Sciatic nerve (tissue), 2 donors: ENCODE measurements at places on chromosomes 4 and X.

GRCh38 chrX:130857207-130857606 is 45.8 kb downstream of the ENOX2 start:
- no peak for DNase-seq

DNA sequence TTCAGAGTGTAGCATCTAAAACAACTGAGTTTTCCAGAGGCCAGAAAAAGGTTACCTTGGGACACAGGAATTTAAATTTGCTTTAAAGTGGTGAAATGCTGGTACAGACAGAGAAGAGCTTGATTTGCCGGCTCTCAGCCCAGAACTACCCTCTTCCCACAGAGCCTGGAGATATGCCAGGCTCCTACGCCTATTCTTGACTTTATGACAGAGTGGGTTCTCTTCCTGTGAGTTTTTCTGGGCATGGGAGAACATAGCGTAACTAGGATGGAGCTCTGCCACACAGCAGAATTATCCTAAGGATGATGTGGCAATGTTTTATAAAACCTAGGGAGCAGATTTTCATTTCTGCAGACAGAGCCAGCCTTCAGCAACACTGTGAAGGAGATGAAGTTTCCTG is 241.8 kb downstream of the GRIA3 start:
- DNase-seq = no peak

DNA sequence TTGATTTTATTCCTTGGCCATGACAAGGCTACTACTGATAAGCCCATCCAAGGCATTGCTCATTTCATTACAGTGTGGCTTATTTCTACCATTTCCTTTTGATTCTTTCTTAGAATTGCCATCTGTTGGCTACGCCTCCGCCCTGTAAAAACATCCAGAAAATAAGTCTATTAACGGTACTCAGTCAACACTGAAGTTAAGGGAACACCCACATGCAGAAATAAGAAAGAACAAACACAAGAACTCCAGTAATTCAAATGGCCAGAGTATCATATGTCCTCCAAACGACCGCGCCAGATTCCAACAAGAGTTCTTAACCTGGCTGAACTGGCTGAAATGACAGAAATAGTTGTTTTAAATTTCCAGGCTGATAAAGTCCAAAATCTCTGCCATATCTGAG is 90.3 kb downstream of the CXXC4 start:
- DNase-seq = no peak

GRCh38 chr4:169268951-169269760 is 1.6 kb downstream of the SH3RF1 start:
- DNase-seq = no peak
